ENCODE measurements at places on chromosomes 6 and 20. TPM values are rescaled to one million over a fixed set of nuclear protein-coding genes. Genes with fewer than 3 reads are reported as not detected.

KCNK5 gene
- total RNA-seq, result not detected

DNA sequence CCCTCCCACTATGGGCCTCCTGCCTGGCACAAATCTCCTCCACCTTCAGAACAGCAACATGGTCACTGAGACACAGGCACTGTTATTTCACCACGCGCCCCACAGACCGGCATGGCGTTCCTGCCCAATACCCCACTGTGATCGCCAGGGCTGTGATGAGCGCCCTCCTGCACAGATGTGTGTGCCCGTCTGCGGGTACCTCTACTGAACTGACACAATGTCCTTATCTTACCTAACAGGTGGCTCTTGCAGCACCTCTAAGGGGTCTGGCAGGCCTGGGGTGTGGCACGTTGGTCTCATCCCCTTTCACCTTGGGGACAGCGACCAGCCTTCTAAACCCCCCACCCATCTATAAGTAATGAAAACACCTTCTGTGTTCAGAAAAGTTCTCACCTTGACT is 64.2 kb downstream of the STAU1 start:
- DNase-seq, result no peak

- DNase-seq, result no peak
Measured at GRCh38 chr6:52303178-52303577, 18.6 kb upstream of the MCM3 start.

- DNase-seq, result no peak
Measured at GRCh38 chr6:144438103-144438502, 153.0 kb downstream of the UTRN start.
